ENCODE measurements at places on chromosomes 6 and 20.

DNA sequence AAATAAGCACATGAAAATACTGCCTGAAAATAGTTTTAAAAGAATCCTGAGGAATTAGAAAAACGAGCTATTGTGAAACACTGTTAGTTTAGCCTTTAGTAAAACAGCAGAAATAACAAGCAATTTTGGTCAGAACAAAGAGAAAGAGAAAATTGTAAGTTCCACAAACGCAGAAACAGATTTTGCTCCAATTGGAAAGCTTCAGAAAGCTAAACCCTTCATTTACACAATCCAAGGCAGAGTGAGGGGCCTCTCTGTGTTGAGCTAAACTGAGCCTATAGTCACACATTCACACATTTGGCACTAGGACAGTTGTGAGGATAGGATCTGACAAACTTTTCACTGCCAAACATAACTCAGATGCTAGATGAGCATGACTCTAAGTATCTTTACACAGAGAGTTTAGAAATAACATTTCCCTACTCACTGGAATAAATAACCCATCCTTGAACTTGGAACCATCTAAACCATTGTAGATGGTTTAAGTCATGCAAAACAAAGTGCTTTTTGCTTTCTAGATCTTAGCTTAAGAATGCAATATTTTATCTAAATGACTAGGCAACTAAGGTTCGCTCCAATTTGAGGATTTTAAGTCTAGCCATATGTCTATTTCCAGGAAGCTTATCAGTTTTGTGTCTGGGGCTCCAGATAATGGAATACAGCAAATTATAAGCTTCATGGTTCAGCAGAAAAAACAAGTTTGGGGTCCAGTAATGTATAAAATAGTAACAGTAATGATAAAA, 122.6 kb downstream of the SGK1 start:
- no peak for DNase-seq

DNA sequence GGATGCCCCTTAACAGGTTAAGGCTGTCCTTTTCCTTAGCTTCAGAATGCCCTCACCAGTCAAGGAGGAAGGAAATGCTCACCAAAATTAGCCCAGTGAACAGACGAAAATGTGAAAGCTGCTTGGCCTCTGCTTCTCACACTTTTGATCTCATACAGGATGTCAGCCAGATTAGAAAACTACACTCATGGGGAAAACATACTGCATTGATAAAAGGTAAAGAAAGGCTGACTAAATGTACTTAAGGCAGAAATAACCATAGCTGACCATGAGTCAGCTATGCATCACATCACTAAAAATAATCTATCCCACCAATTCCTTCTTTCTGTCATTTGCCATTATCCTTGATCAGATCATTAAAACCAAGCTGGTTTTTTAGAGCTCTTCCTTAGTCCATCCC, 198.4 kb upstream of the TENT5A start:
- DNase-seq, result no peak

DNA sequence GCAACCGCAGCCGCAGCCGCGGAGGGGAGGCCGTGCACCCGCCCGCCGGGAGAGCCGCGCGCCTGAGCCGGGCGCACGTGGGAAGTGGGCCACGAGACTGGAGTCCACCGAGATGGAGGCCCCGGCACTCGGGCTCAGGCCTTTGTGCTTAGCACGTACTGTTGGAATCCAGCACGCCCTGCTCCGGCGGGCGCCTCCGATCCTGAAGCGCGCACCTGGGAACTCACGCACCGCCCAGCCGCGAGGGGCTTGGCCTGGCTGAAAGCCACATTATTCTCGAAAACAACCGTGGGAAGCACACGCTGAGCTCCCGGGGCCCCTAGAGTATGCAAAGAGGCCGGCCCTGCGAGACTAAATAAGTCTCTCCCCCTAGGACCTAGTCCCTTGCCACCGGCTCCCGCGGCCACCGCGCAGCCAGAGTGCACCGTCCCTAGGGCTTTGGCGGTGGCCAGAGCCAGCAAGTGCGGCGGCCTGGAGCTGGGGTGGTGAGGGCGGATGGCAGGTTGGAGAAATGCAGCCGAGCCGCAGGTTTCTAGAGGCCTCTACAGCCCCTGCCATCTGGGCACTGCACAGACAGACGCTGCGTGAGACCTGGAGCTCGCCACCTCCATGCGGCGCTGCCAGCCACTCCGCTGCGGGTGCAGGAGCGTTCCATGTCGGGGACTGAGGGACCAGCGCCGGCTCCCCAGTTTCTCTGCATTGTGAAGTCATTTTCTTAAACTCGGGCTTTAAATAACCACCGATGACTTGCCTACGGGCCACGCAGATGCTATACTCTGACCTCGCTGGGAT, 42.0 kb upstream of the LY86 start:
- peak; percentile 54 for DNase-seq

- no peak for DNase-seq
Measured at GRCh38 chr6:158815379-158815724, 3.8 kb downstream of the EZR start.

DNA sequence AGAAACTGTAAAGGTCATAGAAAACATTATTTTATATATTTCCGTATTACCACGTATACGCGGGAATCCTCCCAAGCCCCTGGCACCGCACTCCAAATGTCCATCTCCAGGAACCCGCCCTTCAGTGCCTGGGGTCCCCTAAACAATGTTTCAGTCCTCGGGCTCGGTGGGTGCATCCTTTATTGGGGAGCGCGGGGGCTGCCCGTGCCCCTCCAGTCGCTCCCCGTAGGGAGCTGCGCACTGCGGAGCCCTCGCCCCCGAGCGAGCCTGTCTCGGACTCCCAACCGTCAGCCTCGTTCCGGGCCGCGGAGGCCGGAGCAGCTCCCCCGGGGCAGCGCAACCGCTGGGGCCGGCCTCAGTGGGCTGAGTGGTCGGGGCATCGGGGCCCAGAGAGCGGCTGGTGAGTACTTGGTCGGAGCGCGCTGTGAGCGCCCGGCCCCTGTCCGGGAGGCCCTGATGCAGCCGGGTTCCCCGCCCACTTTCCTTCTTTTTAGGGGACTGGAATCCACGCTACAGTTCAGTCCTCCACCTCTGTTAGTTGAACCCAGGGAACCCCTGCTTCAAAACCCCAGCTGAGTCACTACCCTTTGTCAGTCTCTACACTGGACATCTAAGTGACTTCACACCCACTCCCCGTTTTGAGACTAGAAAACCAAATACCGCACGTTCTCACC, at the start of gene DNAH8:
DNAH8 (plus strand) TSS at position 296 of the 674 bp plus-strand sequence. CDS start 7,499 bp downstream, outside the sequence.
- no peak for DNase-seq

DNA sequence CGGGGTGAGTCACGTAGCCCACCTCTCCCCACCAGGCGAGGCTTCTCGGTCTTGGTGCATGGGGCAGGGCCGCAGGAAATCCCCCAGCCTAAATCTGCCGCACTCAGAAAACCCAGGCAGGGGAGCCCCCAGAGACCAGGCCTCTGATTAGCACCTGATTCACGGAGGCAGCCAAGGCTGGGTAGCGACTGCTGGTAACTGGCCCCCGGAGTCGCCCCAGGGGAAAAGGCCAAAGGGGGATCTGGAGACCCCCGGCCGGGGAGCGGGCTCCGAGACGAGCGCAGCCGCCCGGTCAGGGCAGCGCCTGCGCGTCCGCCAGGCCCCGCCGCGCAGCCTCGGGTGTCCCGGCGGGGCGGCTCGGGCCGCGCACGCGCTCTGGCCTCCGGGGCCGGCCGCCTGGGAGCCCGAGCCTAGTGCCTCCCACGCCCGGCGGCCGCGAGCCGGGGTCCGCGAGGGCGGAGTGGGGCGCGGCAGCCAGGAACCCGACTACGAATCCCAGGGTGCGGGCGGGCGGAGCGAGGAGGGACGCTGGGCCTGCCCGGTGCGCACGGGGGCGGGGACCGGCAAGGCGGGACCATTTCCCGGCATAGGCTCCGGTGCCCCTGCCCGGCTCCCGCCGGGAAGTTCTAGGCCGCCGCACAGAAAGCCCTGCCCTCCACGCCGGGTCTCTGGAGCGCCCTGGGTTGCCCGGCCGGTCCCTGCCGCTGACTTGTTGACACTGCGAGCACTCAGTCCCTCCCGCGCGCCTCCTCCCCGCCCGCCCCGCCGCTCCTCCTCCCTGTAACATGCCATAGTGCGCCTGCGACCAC, at the start of gene DUSP22:
DUSP22 (plus strand) TSS at position 791 of the 809 bp plus-strand sequence. CDS start 53 bp downstream, outside the sequence.
- DNase-seq, result peak; percentile 88
